ENCODE measurements at places on chromosomes 2 and 18.

- DNase-seq: no peak
These were observed 1.3 kb downstream of the BIRC6 start for GRCh38 chr2:32358111-32358482.

DNA sequence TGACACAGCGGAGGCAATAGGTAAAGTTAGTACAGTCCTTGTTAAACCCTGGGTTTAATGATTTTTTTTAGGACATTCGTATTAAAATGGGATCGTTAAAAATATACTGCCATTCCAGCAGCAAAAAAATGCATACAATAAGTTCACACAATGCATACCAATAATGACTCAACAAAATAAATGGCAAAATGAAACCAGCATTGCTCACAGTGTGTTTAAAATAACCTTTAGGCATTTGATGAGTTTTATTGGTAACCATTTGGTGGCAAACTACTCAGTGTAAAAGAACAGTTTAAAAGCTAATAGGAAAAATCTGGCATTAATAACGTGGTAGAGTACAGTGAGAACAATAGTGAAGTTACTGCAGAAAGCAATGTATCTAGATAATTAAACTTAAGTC lies 539.0 kb upstream of the PIK3C3 start:
- no peak for DNase-seq

DNA sequence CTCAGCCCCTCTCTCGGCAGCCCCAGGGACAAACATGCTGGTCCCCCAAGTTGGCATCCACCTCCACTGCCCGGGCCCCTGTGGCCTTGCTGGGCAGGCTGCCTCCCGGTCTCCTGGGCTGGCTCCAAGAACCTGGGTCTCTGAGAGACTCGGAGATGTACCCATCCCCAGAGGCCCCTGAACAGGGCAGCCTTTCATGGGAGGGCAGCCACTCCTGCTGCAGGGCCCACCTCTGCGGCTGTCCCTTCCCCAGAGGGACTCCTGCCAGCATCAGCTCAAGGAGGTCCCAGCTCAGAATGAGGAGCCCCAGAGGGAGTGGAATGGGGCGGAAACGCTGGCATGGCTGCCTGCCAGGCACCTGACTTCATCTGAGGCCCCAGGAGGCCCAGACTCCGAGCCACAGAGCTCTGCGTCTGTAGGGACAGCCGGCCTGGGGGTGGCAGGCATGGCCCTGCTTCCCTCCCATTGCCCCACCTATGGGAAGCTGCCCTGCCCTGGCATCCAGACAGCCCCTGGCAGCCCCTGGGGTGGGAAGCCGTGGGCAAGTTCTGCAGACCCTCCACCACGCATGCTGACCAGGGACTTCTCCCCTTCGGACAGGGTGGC lies 857 bp upstream of the CROCC2 start:
- DNase-seq: no peak

DNA sequence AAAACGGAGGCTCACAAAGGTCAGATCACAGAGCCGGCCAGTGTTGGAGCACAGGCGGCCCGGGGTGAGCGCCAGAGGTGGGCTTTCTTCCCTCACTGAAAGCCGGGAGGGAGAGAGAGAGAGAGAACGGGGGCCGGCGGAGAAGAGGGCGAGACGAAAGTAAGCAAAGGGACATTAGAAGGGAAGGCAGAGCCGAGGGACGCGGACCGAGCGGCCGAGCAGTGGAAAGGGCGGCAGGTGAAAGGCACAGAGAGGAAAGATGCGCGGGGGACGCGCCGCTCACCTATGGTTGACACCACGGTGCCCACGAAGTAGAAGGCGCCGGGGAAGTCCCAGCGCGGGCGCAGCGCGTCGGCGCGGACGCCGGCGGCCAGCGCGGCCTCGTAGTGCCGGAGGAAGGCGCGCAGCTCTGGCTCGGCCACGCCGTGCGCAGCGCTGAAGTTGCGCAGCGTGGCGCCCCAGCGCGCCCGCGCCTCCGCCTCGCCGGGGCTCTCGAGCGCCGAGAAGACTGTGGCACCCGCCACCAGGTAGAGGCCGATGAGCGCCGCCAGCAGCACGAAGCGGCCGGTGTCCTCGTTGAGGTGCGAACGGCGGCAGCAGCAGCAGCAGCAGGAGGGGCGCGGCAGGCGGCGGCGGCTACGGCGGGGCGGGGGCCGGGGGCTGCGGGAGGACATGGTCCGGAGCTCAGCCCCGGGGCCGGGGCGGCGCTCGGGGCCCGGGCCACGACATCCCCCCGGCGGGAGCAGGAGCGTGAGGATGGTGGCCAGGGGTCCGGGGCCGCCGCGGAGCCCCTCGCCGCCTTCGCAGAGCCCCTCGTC lies 166.9 kb downstream of the MSH2 start:
- DNase-seq: no peak

- DNase-seq: no peak
These were observed 197.9 kb downstream of the SH3BP4 start for GRCh38 chr2:235149736-235150135.

DNA sequence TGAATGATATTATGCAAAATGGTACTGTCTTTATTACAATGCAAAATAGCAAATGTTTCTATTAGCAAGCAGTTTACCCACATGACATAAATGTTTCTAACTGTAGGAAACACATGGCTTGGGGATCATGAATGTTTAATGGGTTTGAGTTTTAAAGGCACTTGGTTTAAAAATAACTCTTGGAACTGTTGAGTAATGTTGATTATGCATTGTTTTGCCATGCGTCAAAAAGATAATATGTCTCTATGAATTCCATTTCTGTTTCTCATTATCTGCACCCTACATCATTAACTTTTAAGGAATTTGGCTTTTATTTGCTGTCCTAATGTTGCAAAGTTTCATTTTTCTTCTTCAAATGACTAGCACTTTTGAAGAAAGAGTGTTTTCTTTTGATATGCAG lies 1355.5 kb downstream of the SUCLG1 start:
- DNase-seq: no peak

DNA sequence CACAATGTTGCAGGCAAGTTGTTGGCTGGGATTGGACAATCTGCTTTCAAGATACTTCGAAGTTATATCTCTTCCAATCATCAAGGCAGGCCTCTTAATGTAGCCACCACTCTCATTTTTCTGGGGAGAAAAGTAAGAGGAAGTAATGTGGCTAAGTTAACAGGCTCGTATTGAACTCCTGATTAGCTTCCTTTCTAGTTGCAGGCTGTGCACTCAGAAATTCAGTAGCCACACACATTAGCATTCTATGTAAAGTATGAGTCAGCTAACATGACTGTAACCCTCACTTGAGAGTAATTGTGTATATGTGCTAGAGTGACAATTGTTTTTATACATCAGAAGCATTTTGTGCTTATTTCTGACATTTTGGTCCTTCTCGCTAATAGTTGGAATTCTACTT lies 3.3 kb downstream of the TWSG1 start:
- DNase-seq: no peak
